Activated naive CD4-positive, alpha-beta T cell treated with anti-CD3 and anti-CD28 coated beads for 36 hours (primary cell): ENCODE measurements at places on chromosomes 13 and 19. TPM values are rescaled to one million over a fixed set of nuclear protein-coding genes. Genes with fewer than 3 reads are reported as not detected.

- no peak overlapping the region for H3K27ac ChIP-seq
- no peak overlapping the region for H3K4me3 ChIP-seq
- H3K36me3 ChIP-seq: no peaks in the 10 kb centered on the region
- no peak for DNase-seq
- peaks cover 16% of the 10 kb centered on the region for H3K4me1 ChIP-seq
These were observed 1.1 kb upstream of the LMTK3 start for GRCh38 chr19:48512504-48513288.

- DNase-seq: no peak
- no peaks in the 10 kb centered on the region for H3K27me3 ChIP-seq
- no peaks in the 10 kb centered on the region for H3K4me1 ChIP-seq
- no peak overlapping the region for H3K27ac ChIP-seq
- no peaks in the 10 kb centered on the region for H3K36me3 ChIP-seq
These were observed 121.6 kb upstream of the KL start for GRCh38 chr13:32894589-32895001.

DNA sequence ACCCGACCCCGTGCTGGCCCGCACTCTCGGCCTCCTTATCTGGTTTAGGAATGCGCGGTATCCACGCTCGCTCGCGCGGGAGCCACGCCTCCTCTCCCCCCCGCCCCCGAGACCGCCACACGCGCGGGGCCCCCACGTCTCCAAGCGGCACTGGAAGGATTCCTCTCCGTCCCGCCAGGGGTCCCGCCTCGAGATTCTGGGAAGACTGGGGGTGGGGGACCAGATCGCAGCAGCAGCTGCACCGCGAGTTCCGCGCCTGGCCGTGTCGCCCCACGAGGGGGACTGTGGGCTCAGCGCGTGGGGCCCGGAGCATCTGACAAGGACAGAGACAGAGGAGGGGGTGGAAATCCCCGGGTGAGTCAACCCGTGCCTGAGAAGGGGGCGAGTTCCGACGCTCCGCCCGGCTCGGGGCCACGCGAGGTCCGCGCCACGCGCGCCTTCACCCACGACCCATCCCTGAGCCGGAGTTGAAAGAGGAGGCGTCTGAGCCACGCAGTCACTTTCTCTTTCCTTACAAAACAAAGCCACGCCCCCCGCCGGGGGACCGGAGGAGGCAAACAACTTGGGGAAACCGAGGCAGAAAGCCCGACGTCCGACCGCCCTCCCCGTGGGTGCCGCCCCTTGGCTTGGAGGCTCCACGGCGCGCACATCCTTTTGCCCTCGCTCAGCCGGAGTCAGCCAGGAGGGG, 814 bp downstream of the S1PR2 start:
- H3K4me1 ChIP-seq: peaks cover 16% of the 10 kb centered on the region
- no peaks in the 10 kb centered on the region for H3K36me3 ChIP-seq
- DNase-seq: peak; percentile 68
- no peaks in the 10 kb centered on the region for H3K27me3 ChIP-seq
- H3K27ac ChIP-seq: peak overlapping the region; percentile 72

PRRG2 gene
- total RNA-seq: 0.52 TPM

DNA sequence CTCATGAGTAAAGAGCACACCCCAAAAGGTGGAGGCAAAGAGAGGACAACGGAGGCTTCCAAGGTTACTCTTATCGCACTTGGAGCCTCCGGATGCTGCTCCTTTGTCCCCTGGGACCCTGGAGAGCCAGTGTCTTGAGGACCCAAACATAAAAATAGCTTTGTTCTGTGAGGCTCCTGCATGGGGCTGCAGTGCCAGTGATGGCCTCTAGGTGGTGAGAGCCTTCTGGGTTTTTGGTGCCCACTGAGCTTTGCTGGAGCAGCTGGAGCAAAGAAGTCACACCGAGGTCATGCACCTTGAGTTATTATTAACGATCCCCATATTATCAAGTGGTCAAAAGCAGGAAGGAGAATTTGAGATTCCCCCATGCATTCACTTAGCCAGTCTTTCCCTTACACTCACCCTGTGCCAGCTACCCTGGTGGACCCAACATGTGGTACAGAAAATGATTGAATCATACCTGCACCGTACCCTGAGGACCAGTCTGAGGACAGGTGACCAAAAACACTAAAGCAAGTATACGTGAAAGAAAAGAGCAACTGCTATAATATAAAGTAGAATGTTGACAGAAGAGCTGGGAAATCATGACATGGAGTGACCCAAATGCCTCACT, 41.5 kb downstream of the ZNF682 start:
- no peaks in the 10 kb centered on the region for H3K4me1 ChIP-seq
- H3K27me3 ChIP-seq: no peaks in the 10 kb centered on the region
- no peak overlapping the region for H3K27ac ChIP-seq
- peaks cover 6% of the 10 kb centered on the region for H3K36me3 ChIP-seq
- DNase-seq: peak; percentile 62

DNA sequence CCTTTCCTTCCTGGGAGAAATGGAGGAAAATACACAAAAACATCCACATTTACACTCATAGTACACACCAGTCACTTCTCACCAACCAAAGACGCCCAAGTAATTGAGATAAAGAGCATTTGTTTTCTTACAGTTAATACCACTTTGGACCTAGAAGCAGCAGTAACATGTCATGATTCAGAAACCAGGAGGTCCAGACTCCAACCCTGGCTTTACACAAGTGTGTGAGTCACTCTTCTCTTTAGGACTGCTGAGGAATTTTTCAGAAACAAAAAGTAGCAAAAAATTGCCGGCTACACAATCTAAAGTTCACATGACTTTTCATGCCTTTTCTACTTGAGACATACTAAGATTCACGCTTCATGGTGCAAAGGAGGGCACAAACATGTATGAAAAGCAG, 42.1 kb downstream of the TUBGCP3 start:
- no peak overlapping the region for H3K4me3 ChIP-seq
- H3K4me1 ChIP-seq: no peaks in the 10 kb centered on the region
- peaks cover 59% of the 10 kb centered on the region for H3K36me3 ChIP-seq
- H3K27me3 ChIP-seq: no peaks in the 10 kb centered on the region
- no peak for DNase-seq

MCF2L gene
- 7.4 TPM for total RNA-seq

DNA sequence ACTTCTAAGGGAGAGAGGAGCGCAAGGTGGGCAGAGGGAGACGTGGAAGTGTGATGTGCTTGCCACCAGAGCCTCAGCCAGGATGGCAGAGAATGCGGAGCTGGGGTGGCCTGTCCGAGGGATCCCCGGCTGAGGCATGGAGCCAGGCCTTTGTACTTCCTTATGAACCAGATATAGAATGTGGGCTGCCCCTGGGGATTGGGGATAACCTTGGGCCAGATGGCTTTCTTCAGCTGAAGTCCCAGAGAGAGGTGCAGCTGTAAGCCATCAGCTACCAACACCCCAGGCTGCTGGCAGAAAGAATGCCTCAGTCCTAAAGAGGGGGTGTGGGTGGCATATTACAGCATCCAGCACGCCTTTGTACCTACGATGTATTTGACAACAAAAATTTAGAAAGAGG, 25.5 kb upstream of the FBXO17 start:
- H3K27ac ChIP-seq: no peak overlapping the region
- no peaks in the 10 kb centered on the region for H3K4me1 ChIP-seq
- no peaks in the 10 kb centered on the region for H3K36me3 ChIP-seq
- peaks cover 3% of the 10 kb centered on the region for H3K27me3 ChIP-seq
- H3K4me3 ChIP-seq: no peak overlapping the region

GRCh38 chr19:54179921-54180461, 7.0 kb upstream of the TMC4 start:
- H3K27me3 ChIP-seq: no peaks in the 10 kb centered on the region
- H3K27ac ChIP-seq: no peak overlapping the region
- H3K36me3 ChIP-seq: peaks cover 29% of the 10 kb centered on the region
- H3K4me3 ChIP-seq: no peak overlapping the region

NEK3 gene
- total RNA-seq: 4.3 TPM

DNA sequence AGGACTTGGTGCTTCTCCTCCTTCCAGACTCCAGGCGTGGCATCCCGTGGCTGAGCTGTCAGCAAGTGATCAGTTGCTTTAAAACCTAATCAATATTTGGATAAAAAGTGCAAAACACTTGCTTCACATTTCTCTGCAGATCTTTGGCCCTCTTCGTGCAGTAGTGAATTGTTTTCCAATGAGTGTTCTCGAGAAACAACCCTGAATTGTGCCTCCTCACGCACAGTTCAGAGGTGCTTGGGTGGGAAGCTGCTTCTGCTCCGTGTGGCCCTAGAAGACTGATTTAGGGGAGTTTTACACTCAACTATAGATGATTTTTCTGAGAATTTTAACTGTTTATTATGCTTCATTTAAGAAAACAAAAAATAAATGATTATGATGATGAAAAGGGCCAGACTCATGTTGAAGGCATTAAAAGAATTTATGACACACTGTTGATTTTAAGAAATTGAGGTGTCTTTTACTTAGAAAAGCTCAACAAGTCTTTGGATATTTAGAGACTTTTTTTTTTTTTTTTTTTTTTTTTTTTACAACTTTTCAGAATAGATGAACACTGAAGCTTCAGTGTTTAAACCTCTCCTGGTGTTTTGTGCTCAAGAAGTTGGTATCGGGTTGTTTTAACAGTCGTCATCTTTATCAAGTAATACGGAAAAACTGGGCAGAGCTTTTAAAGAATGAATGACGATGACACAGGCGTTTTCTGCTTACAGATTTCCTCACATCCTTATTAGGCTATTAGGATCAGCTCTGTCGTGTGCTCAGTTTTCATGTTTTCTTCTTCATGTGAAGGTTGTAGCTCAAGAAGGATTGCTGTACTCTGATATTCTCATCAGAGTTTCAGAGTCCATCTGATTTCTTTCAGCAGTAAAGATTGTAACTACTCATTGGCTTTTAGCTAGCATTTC, 39.5 kb upstream of the TEX29 start:
- H3K36me3 ChIP-seq: peaks cover 40% of the 10 kb centered on the region
- H3K27me3 ChIP-seq: no peaks in the 10 kb centered on the region
- no peak overlapping the region for H3K4me3 ChIP-seq

- H3K27ac ChIP-seq: no peak within 1 kb of the TSS
- no peaks in the 10 kb centered on the region for H3K27me3 ChIP-seq
- H3K36me3 ChIP-seq: no peaks in the 10 kb centered on the region
- no peaks in the 10 kb centered on the region for H3K4me1 ChIP-seq
- peak; percentile 3 for DNase-seq
- no peak within 1 kb of the TSS for H3K4me3 ChIP-seq
These were observed at the start of gene GRK1 for GRCh38 chr13:113666951-113667701. Gene GRK1 (plus strand): TSS chr13:113667219. CDS start chr13:113667387, 168 bp downstream.

IL4I1 gene
- total RNA-seq: 7.2 TPM

CAPN12 gene
- 2.2 TPM for total RNA-seq

ZNF90 gene
- 15.5 TPM for total RNA-seq

GRCh38 chr13:33757713-33758112, 60.2 kb upstream of the RFC3 start:
- H3K27me3 ChIP-seq: no peaks in the 10 kb centered on the region
- no peaks in the 10 kb centered on the region for H3K36me3 ChIP-seq
- H3K4me3 ChIP-seq: no peak overlapping the region
- no peak overlapping the region for H3K27ac ChIP-seq
- H3K4me1 ChIP-seq: no peaks in the 10 kb centered on the region

ZBTB32 gene
- 181 TPM for total RNA-seq

DNA sequence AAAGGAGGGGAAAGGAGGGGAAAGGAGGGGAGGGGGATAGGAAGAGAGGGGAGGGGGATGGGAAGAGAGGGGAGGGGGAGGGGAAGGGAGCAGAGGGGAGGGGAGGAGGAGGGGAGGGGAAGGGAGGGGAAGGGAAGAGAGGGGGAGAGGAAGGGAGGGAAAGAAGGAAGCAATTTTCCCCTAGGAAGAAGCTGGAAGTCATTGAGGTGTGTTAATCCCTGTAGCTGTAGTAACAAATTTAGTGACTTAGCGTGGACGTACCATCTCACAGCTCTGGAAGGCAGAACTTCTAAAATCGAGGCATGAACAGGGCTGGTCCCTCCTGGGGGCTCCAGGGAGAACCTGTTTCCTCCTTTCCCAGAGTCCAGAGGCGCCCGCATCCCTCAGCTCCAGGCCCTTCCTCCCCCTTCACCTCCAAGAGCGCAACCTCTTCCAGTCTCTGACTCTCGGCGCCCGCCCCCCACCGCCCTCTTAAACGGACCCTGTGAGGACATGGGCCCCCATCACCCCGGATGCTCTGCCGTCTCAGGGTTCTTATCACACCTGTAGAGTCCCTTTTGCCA, 5.6 kb upstream of the CDC34 start:
- H3K36me3 ChIP-seq: no peaks in the 10 kb centered on the region
- DNase-seq: no peak
- no peak overlapping the region for H3K4me3 ChIP-seq
- peaks cover 3% of the 10 kb centered on the region for H3K27me3 ChIP-seq

PRR36 gene
- 0.12 TPM for total RNA-seq

- no peak for DNase-seq
- no peak overlapping the region for H3K4me3 ChIP-seq
- H3K27ac ChIP-seq: no peak overlapping the region
- H3K4me1 ChIP-seq: no peaks in the 10 kb centered on the region
These were observed 719.8 kb downstream of the SLITRK1 start for GRCh38 chr13:83162493-83162892.

- H3K27ac ChIP-seq: no peak overlapping the region
- peaks cover 1% of the 10 kb centered on the region for H3K4me1 ChIP-seq
- H3K27me3 ChIP-seq: peaks cover 4% of the 10 kb centered on the region
- H3K4me3 ChIP-seq: no peak overlapping the region
These were observed 11.8 kb upstream of the FBN3 start for GRCh38 chr19:8161135-8161646.

LAIR2 gene
- total RNA-seq: 0.69 TPM

DNA sequence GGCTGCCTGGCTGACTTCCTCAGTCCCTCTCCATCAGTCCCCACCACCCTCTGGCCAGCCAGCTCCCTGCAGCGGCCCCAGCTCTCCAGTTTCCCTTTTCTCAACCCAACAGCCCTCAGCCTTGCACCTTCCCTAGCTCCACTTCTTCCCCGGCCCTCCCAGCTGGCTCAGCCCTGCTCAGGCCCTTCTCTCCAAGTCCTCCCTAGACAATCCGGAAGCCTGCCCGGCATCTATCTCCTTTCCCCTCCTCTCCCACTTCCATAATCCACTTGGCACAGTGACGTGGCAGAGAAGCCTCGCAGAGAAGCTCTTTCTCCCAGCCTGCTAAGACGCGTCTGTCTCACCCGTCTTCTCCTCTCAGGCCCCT, 1.1 kb downstream of the UBXN6 start:
- H3K27me3 ChIP-seq: no peaks in the 10 kb centered on the region
- peak overlapping the region; percentile 85 for H3K27ac ChIP-seq
- H3K4me3 ChIP-seq: peak overlapping the region; percentile 86
- H3K36me3 ChIP-seq: no peaks in the 10 kb centered on the region
- DNase-seq: no peak

DNA sequence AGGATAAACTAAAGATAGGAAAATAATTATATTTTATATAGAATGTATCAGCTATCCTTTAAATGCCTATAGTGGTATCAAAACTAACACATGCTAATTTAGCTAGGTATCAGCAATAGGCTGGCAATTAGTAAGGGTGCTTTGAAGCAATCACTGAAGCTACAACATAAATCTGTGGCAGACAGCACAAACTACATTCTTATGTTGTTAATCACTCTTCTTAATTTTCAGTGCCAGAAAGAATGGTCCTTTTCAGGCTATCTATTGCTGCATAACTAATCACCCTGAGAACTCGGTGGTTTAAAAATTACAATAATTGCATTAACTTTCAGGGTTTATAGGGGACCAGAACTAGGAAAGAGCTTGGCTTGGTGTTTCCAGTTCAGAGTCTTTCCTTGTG, 963.1 kb downstream of the EFNB2 start:
- H3K36me3 ChIP-seq: no peaks in the 10 kb centered on the region
- no peak for DNase-seq
- H3K27ac ChIP-seq: no peak overlapping the region
- H3K27me3 ChIP-seq: peaks cover 2% of the 10 kb centered on the region
- H3K4me1 ChIP-seq: peaks cover 1% of the 10 kb centered on the region

STX10 gene
- 48.9 TPM for total RNA-seq
